Esophagus mucosa (tissue), 1 donor: ENCODE measurements at places on chromosomes 6 and 20. TPM values are rescaled to one million over a fixed set of nuclear protein-coding genes. Genes with fewer than 3 reads are reported as not detected.

GRCh38 chr6:112595841-112596240, 248.7 kb downstream of the RFPL4B start:
- no peak for ATAC-seq

- no peak for ATAC-seq
Observed at GRCh38 chr6:163926642-163927041, 512.1 kb downstream of the QKI start.

DBNDD2 gene
- total RNA-seq: 22.6 TPM

MYCT1 gene
- total RNA-seq: 1.6 TPM

GRCh38 chr20:18588574-18588933, 700 bp downstream of the DTD1 start:
- ATAC-seq: no peak

DNA sequence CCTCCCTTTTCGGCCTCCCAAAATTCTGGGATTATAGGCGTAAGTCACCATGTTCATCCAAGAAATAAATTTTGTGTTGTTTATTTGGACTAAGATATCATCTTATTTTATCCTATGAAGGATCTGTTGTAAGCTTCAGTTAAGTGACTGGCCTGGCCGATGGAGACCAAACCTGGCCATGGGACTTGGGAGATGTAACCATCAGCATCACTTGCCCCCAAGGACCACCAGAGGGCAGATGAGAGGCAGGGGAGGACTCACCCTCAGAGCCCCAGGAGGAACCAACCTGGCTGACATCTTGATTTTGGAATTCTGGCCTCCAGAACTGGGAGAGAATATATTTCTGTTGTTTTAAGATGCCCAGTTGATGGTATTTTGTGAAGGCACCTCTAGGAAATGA, 266.7 kb downstream of the CDH26 start:
- ATAC-seq: no peak

- peak; percentile 45 for ATAC-seq
Observed at GRCh38 chr6:42505385-42505718, 53.6 kb upstream of the TRERF1 start.
